Stimulated activated CD4-positive, alpha-beta T cell treated with anti-CD3 and anti-CD28 coated beads, TNF-alpha, amount 100 ng/mL, for 24 hours (primary cell): ENCODE measurements at places on chromosomes 11 and 22.

- DNase-seq, result no peak
Observed at GRCh38 chr11:46860218-46860617, 14.1 kb upstream of the CKAP5 start.

- no peak for DNase-seq
Observed at GRCh38 chr11:95641495-95641894, 148.1 kb downstream of the FAM76B start.

DNA sequence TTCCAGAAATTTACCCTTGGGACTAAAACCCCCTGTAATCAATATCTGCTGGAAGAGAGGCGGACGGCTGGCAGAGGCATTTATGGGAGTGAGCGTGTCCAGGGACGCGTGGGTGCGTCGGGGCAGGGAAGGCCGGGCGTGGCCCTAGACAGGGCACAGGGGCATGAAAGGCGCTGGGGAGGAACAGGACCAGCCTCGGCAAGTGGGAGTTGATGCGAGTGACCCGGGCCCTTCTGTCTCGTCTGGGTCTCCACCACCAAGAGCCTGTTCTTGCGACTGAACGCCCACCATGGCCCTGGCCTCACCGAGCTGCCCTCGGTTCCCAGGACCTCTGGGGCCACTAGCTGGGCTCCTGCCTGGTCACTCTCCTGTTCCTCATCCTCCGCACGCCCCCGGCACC lies 17.5 kb downstream of the OSBPL5 start:
- no peak for DNase-seq

GRCh38 chr22:27885977-27886842 lies 32.8 kb downstream of the PITPNB start:
- peak; percentile 20 for DNase-seq

DNA sequence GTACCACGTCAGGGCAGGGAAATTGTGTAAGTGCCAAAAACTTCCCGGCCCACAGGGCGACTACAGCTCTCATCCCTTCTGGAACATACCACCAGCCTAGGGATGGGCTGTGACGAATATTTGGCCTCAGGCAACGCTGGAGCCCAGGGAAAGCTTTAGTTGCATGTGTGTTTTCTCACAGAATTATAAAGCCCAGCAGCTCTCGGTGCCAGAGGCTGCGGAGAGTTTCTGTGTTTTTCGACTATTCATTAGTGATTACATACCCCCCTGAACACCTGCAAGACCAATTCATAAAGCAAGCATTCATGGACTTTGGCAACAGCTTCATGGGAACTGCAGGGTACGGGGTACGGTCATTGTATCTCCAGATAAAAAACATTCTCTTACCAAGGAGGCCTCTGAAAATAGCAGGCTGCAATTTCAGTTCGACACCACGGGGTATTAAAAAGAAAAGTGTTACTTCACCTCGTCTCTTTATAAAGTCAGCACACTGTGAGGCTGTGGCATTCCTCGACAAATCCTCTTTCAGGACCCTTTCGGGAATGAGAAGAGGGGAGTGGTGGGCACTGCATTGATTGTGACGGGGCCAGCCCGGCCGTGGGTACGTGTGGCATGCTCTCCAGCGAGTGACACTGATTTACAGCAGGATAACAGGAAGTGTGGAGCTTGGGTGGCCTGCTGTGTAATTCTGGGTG lies 243.6 kb upstream of the SORL1-AS1 start:
- DNase-seq, result no peak

- no peak for DNase-seq
Observed at GRCh38 chr22:19143967-19144400, 467 bp downstream of the ESS2 start.

DNA sequence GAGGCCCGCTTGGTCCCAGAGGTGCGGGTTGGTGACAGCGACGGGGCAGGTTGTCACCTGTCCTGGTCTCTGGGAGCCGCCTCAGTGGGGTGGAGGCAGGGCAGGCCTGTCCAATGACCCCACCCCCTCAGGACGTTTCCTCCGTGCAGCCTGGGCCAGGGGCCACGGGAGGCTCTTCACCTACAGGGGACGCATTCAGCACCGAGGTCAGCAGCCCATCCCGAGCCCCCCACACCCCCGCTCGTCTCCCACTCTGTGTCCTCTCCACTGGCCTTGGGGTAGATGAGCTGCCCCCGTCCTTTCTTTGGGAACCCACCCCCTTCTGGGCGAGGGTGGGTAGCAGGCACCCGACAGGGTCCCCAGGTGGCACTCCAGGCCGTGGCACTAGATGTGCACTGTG lies 35.7 kb downstream of the BRSK2 start:
- DNase-seq, result no peak

DNA sequence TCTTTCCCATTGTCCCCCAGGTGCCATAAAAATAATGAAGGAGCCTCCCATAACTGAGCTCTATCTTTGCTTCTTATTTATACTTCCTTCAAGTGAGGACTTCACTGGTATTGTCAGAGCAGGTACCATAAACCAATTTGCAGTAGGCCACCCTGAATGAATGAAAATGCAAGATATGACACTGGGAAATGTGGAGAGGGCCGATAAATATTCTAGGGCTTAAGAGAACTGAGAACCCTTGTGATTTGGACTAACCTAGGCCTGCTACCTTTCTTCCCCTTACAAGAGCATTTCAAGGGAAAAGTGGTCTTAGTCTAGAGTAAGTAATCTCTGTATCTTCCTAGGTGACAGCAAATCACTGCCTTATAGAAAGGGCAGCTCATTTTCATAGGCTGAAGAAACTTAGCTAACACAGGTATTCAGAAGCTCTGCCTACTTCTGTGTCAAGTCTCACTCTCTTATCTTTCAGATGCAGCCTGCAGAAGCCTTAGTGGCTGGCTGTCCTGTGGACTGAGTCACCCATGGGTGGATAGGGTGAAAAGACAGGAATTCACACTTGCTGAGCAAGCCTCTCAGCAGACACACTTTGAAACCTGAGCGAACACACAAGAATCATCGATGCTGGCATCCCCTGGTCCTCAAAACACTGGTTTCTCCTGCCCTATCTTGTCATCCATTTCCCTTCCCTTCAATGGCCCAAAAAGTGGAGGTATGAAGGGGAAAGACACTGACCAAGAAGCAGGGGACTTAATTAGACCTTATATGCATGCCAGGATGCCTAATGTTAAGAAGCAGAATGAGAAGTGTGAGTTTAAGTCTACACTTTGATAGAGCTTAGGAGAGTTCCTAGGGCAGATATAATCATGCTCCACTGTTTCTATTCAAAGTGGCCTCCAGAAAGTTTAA lies 15.2 kb downstream of the NRIP3 start:
- no peak for DNase-seq

- no peak for DNase-seq
Observed at GRCh38 chr11:74680703-74681531, 50.3 kb downstream of the CHRDL2 start.

- DNase-seq, result no peak
Observed at GRCh38 chr11:35011944-35012343, 95.5 kb downstream of the PDHX start.

GRCh38 chr22:46465793-46466192 lies 71.6 kb downstream of the CELSR1 start:
- no peak for DNase-seq

DNA sequence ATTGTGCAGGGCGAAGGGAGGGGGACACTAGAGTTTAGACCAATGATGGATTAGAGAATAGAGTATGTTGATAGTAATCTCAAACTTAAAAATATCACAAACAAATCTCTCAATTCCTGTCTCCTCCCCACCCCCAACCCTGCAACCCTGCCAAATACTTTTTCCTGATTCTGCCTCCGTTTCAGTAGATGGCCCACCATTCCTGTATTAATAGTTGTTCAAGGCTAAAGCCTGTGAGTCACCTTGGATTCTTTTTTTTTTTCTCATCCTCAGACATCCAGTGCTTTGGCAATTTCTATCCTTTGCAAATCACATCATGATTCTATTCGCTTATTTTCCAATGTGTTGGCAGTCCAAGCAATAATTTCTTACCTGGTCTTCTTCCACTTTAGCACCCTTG lies 207.9 kb downstream of the DYNC2H1 start:
- DNase-seq, result no peak

GRCh38 chr11:112835591-112836255 lies 125.5 kb upstream of the NCAM1 start:
- DNase-seq, result no peak

GRCh38 chr11:126512251-126512650 lies 156.8 kb downstream of the ST3GAL4 start:
- no peak for DNase-seq

DNA sequence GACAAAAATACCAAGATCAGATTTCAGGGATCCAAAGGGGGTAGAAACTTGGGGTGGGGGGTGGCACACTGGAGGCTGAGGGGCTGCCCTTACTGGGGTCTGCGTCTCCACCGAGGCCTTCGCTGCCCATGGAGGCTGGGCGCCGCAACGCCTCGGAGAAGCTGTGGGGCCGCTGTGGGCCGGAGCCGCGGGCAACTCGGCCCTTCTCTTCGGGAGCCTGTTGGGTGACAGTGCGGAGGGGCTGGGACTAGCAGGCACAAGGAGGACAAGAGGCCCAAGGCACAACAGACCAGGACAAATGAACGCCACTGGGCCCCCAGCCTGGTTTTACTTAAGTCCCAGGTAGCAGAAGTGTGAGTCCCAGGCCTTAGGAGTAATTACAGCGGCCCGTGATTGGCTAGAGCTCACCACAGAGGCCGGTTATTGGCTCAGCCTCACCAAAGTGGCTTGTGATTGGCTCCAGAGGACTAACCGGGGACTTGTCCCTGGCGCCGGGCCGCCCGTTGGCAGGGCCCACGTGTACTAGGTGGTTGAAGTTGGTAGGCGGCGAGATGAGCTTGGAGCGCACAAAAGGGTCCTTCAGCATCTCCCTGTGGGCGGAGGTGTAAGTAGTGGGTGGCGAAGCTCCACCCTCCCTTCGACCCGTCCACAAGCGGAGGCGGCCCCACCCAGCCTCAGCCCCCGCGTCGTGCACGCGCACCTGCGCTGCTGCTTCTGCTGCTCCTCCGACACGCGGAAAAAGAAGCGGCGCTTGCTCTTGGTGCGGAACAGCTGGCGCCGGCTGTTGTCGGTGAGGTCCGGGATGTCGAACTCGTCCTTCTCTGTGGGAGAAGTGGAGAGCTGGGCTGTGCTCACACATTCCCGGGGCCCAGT lies 16.5 kb upstream of the MEN1 start:
- DNase-seq, result no peak

GRCh38 chr11:82732734-82733443 lies 775 bp downstream of the FAM181B start:
- DNase-seq, result no peak

- no peak for DNase-seq
Observed at GRCh38 chr22:46845296-46846149, 83.1 kb downstream of the TBC1D22A start.

DNA sequence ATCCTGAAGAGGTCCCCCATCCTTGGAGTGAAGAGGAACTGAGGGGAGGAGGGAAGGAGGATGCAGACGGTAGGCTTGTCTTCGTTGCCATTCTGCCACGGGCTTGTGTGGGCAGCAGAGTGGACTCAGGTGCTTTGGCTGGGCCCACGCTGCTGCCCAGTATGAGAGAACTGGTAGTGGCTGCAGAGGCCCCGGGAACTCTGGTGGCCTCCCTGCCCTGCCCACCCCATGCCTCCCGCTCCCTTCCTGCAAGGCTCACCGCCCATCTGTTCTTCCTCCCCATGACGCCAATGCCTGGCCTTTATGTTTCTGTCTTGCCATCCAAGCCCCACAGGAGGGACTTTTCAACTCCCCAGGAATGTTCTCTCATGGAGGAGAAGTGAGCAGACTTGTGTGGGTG lies 157.4 kb downstream of the DSCAML1 start:
- no peak for DNase-seq

DNA sequence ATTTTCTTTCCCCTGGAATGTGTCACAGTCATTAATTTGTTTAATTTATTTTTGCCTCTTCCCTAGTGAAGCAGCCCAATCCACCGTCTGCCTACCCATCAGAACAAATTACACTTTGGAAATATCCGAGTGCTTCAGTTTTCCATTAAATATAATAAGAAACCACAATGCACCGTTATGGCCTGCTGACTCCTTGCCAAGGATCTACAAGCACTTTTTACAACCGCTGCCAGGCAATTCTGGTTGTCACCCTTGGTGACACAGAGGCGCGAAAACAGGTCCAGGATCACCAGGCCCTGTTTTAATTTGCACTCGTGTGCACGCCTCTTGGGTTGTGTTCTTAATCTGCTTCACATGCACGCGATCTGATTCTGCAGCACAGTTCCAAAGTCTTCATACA lies 43.9 kb downstream of the KIRREL3 start:
- DNase-seq, result no peak

DNA sequence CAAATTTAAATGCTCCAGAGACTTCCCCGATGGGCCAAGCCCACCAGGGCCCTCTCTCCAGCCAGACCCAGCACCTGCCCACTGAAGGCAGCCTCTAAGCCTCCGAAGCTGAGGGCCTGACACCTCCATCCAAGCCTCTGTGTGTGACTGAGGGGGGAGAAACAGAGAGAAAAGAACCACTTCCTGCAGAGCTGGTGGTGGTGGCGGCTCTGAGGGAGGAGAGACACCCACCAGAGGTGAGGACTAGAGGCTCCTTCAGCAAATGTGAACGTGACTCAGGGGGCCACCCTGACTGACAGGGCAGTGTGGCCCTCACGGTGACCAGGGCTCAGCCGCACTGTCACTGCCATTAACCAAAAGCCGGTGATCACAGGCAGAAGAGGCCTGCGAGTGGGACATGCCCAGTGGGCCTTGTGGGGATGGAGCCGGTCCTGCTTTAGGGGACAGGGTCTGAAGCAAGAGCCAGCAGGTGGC lies 31.0 kb upstream of the CD5 start:
- DNase-seq, result no peak

- DNase-seq, result no peak
Observed at GRCh38 chr11:13942971-13943381, 19.5 kb upstream of the SPON1 start.

- DNase-seq, result no peak
Observed at GRCh38 chr11:132245403-132246385, 875.3 kb downstream of the NTM start.

- no peak for DNase-seq
Observed at GRCh38 chr22:44085743-44086270, 61.7 kb downstream of the PARVB start.

GRCh38 chr11:105192115-105192514 lies 52.5 kb upstream of the CARD18 start:
- DNase-seq, result no peak

- no peak for DNase-seq
Observed at GRCh38 chr22:47129902-47130635, 367.6 kb downstream of the TBC1D22A start.

GRCh38 chr11:122413677-122414076 lies 241.8 kb upstream of the UBASH3B start:
- DNase-seq, result no peak

- peak; percentile 60 for DNase-seq
Observed at GRCh38 chr11:64900263-64900678, 16.7 kb downstream of the ATG2A start.
